Naive B cell (primary cell): ENCODE measurements at places on chromosomes 13 and 19.

DNA sequence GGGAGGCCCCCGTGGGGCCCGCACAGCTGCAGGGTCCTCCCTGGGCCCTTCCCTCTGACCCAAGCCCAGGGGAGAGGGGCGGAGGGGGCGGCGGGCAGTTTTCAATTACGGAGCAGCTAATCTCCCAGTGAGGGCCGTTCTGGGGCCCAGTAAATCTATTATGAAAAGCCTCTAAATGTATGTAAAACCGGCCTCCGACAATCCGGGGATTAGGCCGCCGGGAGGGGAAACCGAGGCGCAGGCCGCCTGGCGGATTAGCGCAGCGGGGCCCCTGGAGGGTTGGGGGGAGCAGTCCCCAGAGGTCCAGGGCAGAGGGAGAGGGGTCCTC is 25.1 kb downstream of the EFNA2 start:
- DNase-seq: no peak

DNA sequence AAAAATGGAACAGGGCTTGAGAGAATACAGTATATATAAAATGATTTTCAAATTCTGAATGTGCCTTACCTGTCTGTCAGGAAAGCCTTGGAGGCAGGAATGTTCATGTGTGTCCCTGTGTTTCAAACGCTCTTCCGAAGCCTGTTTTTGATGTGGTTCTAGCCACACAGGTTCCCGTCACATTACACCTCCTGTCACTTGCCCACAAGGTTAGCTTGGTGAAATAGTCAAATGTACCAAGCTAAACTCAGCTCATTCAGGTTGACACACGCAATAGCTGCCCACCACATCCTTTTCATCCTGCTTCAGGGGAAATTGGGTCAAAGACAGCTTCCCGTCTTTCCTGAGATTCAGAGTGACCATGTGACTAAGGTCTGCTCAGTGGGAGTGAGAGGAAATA is 574.0 kb downstream of the EFNB2 start:
- DNase-seq: no peak

DNA sequence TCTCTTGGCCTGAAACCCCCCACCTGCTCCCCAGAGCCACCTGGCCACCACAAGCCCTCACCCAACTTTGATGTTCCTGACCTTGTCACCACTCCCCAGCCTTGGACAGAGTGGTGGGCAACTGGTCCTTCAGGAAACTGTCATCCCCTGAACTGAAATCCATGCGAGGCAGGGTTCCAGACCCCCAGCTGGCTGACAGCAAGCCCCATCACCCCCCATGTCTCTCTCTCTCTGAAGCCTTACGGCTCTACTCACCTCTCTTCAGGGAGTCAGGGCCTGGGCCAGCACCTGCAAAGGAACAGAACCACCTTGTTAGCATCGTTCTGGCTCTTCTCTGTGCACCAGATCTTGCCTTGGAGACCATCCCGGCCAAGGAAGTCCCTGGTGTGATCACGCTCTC is 2.6 kb downstream of the LRFN1 start:
- no peak for DNase-seq

GRCh38 chr19:28794301-28794700 is 418.6 kb downstream of the UQCRFS1 start:
- DNase-seq: no peak

DNA sequence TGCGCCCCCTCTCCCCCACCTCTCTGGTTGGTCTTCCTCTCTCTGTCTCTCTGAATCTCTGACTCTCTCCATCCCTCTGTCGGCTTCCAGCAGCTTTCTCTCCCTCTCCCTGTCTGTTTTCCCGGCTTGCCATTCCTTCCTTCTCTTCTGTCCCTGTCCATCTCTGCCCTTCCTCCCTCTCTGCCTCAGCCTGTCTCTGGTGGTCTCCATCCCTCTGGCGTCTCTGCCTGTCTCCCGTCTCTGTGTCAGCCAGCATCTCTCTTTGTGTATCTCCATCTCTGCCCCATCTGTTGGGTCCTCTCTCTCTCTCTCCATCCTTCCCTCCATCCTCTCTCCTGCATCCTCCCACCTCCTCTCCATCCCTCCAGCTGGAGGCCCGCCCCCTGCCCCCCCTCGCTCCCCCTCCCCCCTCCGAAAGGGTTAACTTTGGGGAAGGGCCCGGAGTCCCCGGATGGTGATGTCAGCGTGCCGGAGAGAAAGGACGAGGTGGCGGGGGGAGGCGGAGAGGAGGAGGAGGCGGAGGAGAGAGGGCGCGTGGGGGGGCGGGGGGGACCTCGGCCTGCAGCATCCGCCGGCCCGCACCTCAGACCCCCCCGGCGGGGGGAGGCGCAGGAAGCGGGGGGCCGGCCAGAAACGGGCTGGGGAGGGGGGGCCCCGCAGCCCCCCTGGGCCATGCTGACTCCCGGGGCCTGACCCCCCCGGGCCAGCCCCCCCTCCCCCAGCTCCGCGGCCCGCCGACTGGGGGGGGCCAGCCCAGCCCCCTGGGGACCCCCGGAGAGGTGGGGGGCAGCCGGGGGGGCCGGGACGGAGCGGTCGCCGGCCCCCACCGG is at the start of gene BRSK1:
Gene BRSK1, plus strand, starts transcription at position 450 of the 830 bp plus-strand sequence. CDS start 446 bp downstream, outside the sequence.
- DNase-seq: no peak

DNA sequence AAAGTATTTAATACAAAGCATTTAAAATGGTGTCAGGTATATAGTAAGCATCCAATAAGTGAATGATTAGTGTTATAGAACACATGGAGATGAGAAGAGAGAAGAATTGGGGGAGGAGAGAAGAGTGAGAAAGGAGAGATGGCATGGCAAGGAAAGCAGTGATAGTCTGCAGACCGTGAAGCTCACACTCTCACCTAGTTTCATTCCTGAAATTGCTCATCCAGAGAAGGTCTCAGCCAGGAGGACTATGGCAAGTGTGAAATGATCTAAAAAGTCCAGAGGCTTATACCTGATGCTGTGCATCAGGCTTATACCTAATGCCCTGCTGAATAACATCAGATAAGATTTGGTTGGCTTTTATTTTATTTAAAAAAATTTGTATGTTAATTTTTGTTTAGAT is 351.6 kb upstream of the KLF12 start:
- no peak for DNase-seq

- no peak for DNase-seq
Measured at GRCh38 chr13:66353664-66354063, 876.5 kb downstream of the PCDH9 start.

GRCh38 chr13:73451221-73452029 is 392.6 kb downstream of the KLF5 start:
- no peak for DNase-seq

GRCh38 chr19:58513213-58513693 is 1.5 kb upstream of the SLC27A5 start:
- no peak for DNase-seq

DNA sequence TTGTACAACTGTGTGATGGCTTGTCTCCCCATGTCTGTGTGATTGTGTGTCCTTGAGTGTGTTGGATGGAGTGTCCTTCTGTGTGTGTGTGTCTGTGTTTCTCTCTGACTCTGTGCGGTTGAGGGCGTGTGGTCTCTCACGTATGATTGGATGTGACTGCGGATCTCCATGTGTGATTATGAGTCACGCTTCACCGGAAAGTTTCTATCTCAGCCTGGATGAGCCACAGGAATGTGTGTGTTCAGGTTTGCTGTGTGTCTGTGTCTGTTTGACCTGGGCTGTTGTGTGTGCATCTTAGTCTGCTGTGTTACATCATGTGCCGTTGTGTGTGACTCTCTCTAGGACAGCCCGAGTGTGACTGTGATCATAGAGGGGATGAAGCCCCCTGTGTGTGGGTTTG is 15.5 kb upstream of the ZNF835 start:
- no peak for DNase-seq

DNA sequence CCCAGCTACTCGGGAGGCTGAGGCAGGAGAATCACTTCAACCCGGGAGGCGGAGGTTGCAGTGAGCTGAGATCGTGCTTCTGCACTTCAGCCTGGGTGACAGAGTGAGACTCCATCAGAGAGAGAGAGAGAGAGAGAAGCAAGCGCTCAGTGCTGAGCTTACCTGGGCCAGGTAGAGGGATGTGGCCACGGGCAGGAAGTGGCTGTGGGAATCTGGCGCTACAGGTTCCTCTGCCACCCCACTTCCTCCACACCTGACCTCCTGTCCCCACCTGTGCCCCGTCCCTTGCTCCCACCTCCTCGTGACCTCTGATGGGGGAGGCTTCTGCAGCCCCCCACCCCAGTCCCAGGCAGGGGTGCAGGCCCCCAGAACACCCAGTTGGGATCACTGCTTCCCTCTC is 1.0 kb upstream of the NCCRP1 start:
- DNase-seq: no peak

DNA sequence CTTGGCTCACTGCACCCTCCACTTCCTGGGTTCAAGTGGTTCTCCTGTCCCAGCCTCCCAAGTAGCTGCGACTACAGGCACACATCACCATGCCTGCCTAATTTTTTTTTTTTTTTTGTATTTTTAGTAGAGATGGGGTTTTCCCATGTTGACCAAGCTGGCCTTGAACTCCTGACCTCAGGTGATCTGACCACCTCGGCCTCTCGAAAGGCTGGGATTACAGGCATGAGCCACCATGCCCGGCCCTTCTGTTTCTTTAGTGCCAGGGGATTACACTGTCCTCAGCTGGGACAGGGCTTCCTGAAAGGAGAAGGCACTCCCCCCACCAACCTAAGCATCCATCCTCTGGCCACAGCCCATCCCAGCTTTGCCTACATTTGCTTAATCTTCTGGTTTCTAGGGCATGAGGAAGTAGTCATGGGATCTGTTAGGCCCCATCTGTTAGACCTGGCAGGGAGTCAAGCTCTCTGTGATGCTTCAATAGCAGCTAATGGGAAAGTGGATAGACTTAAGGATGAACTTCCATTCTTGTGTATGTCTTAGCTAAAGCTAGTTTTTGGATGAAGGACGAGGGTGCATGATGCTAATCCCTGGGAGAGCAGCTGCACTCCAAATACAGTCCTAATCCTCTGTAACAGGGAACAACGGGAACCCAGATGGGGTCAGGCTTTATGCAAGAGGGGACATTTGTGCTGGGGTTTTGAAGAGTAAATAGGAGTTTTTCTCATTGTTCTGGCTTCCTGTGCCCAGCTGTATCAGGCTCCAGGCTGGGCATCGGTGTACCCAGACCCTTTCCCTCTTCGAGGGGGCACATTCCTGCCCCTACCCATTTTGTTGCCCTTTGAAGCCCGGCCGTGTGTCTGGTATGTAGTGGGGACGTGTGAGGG is 2.6 kb downstream of the VAV1 start:
- DNase-seq: no peak

GRCh38 chr13:64130171-64130570 is 2714.5 kb upstream of the PCDH20 start:
- DNase-seq: no peak

DNA sequence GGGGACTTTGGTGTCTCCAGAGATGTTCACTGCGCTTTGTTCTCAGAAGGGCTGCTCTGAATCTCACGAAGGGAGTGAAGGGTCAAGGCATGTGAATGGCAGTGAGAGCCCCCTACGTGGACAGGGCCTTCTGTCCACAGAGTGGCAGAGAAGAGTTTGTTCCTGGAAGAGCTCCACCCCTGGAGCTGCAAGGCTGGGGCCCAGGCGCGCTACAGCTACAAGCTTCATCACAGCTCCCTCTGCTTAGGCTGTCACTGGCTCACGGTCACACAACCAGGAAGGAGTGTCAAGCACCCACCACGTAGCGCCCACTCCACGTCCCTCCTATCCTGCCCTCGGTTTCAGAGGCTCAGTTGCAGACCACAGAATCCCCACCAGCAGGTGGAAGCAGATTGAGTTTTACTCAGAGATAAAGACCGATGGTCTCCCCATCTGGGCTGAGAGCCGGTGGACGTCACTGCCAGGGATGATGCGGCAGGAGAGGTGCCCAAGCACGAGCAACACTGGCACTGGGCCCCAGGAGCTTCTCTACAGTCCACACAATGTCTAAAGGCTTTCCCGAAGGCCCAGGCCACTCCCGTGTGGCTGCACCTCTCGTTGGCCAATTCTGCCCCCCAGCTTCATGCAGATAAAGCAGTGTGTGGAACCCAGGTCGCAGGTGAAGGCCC is 23.0 kb upstream of the TFDP1 start:
- no peak for DNase-seq

GRCh38 chr13:109836629-109837607 is 50.5 kb upstream of the IRS2 start:
- DNase-seq: no peak

GRCh38 chr13:102872531-102872930 is 26.7 kb downstream of the ERCC5 start:
- DNase-seq: no peak

DNA sequence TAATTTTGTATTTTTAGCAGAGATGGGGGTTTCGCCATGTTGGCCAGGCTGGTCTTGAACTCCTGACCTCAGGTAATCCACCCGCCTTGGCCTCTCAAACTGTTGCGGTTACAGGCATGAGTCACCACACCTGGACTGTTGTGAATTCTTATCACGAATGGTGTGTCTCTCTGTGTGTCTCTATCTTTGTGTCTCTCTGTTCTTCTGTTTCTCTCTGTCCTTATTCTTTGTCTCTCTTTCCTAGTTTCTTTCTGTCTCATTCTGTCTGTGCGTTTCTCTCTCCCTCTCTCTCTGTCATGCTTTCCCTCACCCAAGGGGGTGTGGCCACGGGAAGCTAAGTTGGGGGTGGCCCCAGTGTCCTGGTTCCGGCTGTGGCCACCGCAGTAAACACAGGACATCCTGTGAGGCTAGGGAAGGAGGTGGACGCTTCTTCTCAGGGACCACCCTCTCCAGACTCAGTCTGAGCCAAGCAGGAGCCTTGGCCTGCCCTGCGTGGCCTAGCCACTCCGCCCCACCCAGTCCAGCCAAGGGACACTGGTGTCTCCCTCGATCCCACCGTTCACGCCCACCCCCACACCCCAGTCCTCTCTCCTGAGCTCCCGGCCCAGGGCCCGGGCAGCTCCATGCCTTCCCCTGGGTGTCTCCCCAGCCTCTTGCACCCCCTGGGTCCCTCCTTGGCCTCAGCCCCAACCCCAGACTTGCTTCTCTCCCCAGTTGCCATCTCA is 3.9 kb upstream of the PRX start:
- DNase-seq: no peak

- peak; percentile 70 for DNase-seq
Measured at GRCh38 chr19:13060964-13061927, 41.4 kb downstream of the LYL1 start.

DNA sequence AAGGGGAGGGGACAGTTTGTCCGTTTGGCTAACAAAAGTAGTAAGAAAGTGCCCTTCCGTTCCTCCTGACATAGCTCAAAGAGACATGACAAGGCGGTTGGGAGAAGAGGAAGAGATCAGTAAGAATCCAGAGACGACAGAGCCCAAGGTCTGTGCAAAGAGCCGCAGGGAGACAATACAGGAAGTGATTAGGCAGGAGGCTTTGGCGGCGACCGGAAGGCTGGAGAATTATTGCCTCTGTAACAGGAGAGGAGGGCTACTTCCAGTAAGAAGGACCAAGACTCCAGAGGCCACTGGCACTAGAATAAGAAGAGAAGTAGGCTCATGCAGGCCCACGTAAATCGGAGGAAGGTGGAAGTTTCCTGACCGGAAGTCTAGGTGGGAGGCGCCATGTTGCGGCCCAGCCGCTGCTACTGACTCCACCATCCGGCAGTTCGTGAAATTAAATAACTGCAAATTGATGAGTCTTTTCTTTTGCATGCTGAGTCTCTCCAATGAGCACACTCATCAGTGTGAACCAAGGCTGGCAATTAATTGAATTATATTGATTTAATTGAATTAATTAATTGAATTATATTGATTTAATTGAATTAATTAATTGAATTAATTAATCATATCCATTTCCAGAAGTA is 9.9 kb downstream of the RFX2 start:
- DNase-seq: peak; percentile 28

- DNase-seq: no peak
Measured at GRCh38 chr19:43306097-43306496, 36.8 kb upstream of the PSG9 start.
